NCI-H2029 treated with DMSO at 0.1 percent for 48 hours (cell line): ENCODE measurements at places on chromosomes 11 and 22.

GRCh38 chr11:115802641-115803040 is 298.4 kb upstream of the CADM1 start:
- DNase-seq = no peak

GRCh38 chr11:68525930-68526329 is 65.4 kb downstream of the PPP6R3 start:
- no peak for DNase-seq

- no peak for DNase-seq
Observed at GRCh38 chr11:10076458-10077141, 217.4 kb downstream of the SBF2 start.

- DNase-seq = no peak
Observed at GRCh38 chr11:81915045-81915444, 818.6 kb downstream of the FAM181B start.

DNA sequence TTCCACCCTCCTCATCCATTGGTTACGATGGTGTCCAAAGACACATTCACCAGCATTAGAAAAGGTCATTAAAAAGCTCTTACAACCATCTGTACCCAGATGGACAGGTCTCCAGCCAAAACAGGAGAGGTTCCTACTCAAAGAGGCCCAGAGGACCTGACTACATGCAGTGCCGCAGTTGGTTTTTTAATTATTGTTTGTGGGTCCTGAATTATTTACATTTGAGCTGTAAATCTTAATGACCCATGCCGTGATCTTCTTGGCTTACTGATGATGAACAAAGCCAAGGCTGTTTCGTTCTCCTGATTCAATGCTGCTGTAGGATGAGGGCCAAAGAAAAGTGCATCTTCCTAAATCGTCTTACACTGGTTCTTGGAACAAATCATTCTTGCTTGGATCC is 83.7 kb downstream of the CADM1 start:
- DNase-seq = no peak

GRCh38 chr22:40855979-40856512 is 393 bp downstream of the ST13 start:
- DNase-seq = no peak

DNA sequence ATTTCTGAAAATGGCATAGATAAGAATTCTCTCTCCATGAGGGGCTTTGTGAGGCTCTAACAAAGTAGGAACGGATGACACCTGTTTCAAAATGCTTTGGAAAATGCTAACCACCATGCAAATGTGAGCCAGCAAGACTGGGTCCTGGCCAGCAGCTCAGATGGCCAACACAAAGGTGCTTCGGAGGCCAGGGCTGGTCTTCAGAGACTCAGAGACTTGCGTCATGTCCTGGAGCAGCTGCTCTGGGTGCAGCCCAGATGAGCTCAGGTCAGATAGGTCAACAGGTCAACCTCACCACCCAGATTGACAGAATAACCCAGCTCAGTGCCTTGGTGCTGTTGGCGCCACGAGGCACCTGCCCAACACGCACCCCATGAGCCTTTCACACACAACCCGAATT is 12.0 kb upstream of the TMEM121B start:
- DNase-seq = no peak

DNA sequence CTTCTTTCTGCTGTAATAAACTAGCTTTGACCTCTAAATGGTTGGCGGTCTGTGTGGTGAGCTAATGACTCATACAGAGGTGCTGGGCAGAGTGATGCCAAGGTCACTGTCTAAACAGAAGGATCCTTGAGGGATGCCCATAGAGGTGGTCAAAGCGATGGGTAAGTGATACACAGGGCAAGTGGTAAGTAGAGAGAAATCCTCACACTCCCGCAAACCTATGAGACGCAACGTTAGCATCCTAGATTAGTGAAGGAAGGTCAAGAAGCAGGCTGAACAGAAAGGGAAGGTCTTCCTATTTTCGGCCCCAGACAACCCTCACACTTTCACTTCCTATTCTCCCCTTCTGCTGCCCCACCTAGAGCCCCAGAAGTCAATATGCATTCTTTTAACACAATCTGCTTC is 65.6 kb upstream of the SESN3 start:
- no peak for DNase-seq
